ENCODE measurements at places on chromosomes 4 and X. TPM values are rescaled to one million over a fixed set of nuclear protein-coding genes. Genes with fewer than 3 reads are reported as not detected.

The AKAP14 gene
- total RNA-seq: not detected

The TMPRSS11D gene
- total RNA-seq: under 0.01 TPM

The HSD17B13 gene
- 0.15 TPM for total RNA-seq

The SASH3 gene
- total RNA-seq: not detected

The GABRG1 gene
- not detected for total RNA-seq

The CT45A3 gene
- total RNA-seq: not detected

The CTAG2 gene
- total RNA-seq: not detected

The ACE2 gene
- total RNA-seq: not detected

The MAP7D2 gene
- total RNA-seq: under 0.01 TPM

The HPGDS gene
- total RNA-seq: not detected

All from smooth muscle cell of trachea (primary cell).